Body of pancreas (tissue), 4 donors: ENCODE measurements at places on chromosomes 12 and 14. TPM values are rescaled to one million over a fixed set of nuclear protein-coding genes. Genes with fewer than 3 reads are reported as not detected.

NGB gene
- total RNA-seq: not detected

TCL1B gene
- total RNA-seq: not detected

MANSC4 gene
- total RNA-seq: not detected

SERPINA9 gene
- total RNA-seq: not detected

PROX2 gene
- 0.52 TPM for total RNA-seq

NKX2-1 gene
- total RNA-seq: not detected

CARMIL3 gene
- total RNA-seq: 0.78 TPM

CLEC14A gene
- 9.9 TPM for total RNA-seq

HOXC5 gene
- total RNA-seq: not detected

OR11G2 gene
- total RNA-seq: not detected

KCNH3 gene
- 1.6 TPM for total RNA-seq

BHLHE41 gene
- 4.6 TPM for total RNA-seq

RNASE7 gene
- total RNA-seq: 1.0 TPM

ISCU gene
- total RNA-seq: 160 TPM

DNA sequence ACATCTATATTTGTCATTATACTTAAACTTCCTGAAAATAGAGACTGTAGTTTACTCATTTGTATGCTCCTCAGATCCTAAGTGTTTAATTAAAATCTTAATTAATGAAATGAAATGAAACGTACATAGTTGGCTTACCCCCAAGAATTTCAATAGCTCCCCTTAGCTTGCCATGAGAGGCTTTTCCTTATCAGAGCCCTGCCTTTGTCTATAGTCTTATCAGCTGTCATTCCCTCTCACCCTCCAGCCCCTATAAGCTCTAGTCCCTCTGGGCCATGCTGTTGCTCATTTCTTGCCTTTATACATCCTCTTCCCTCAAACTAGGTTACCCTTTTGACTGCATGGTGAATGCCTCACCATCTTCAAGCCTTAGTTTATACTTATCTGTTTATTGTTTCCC, 1.1 kb upstream of the RTRAF start:
- no peak for DNase-seq

DNA sequence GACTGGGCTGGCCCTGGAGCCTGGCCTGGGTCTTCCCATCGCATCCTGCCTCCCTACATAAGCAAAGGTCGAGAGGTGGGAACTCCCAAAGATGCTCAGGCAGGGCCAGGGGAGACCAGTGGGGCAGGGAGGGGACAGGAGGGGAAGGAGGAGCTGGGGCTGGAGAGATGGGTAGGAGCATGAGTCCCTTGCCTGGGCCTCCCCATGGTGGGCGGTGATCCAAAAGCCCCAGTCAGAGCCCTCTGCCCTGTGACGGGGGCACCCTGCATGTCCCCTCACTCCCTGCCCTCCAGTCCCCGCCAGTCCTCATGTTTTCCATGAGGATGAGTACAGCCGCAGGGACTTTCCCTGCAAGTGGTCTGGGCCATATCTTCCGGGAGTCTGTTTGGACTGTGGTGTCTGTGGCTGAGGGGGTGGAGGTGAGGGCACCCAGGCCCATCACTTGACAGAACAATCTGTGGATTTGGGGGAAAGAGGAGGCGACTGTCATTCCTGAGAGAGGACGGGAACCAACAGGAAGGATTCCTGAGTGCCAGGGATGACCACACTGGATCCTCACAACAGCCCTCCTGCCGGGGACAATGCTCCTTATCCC, 9.3 kb downstream of the BDKRB2 start:
- DNase-seq: no peak

GRCh38 chr14:59229653-59230406, 41.4 kb downstream of the DAAM1 start:
- DNase-seq: no peak

GRCh38 chr12:106239241-106239950, 8.4 kb downstream of the CKAP4 start:
- no peak for DNase-seq

GRCh38 chr12:30694412-30695198, 1.1 kb downstream of the IPO8 start:
- peak; percentile 70 for DNase-seq

DNA sequence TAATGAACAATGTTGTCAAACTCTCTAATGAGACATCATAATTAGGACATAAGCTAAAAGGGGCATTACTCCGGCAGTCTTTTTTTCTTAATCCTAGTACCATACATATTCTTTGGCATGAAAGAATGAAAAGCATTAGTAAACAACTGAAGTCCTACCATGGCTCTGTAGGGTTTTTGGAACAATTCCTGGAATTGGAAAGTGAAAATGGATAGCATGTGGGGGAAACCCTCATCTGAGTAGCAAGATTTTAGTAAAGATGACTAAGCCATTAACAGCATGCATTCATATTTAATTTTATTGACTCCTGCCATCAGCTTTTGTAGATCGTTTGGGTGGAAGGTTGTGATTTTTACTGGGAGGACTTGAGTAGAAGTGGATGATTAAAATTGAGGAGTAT, 216.2 kb upstream of the PDZRN4 start:
- no peak for DNase-seq

- DNase-seq: no peak
These were observed 31.0 kb downstream of the ITGA7 start for GRCh38 chr12:55676707-55677106.

DNA sequence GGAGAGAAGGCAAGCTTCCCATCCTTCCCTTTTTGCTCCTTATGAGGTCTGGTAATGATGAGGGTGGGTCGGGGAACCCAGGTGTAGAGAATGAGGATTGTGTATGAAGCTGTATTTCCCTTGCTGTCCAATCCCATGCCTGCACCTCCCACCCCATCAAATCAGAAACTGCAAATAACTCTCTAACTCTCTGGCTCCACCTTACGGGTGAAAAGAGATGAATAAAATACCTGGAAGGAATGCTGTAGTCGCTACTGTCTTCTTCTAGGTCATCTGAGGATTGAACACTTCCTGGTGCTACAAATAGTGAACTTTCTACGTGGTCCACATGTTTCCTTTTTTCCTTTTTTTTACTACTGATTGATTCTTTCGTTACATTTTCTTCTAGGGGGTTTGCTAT, 38.9 kb upstream of the DICER1 start:
- no peak for DNase-seq

- no peak for DNase-seq
These were observed 450 bp downstream of the SINHCAF start for GRCh38 chr12:31325524-31325875.

GRCh38 chr12:108568338-108569154, 6.2 kb downstream of the ISCU start:
- no peak for DNase-seq

DNA sequence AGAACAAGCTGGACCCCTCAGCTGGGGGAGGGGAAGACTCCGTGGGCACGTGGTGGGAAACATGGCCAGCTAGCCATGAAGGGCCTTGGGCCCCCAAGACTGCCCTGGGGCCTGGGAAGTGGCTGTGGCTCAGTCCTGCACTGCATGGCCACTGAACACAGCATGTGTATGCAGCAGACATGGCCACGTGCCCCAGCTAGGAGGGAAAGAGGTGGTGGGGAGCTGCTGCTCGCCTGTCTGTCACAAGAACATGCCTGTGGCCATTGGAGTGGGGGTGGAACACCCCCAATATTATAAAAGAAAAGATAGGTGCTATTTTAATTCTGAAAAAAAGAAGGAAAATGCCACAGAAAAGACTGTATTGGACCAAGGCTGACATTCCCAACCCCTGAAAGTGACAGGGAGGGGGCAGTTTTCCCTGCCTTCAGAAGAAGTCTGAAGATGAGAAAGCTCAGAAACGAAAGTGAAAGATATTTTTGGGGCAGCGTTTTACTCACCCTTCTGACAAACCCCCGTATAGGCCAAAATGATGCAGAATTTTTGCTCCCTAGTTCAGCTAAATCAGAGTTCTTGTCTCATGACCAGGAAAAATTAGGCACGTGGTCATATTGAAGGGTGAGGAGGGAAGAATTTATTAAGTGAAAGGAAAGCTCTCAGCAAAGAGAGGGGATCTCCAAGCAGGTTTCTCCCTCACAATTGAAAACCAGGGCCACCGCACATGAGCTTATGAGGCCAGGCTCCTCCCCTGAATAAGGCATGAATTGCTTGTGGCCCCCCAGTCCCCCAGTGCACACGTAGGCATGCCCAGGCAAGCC, 35.2 kb upstream of the PCNX1 start:
- DNase-seq: no peak

- no peak for DNase-seq
These were observed 61.6 kb downstream of the SERPINA3 start for GRCh38 chr14:94673781-94674231.

GRCh38 chr12:96051756-96052485, 16.5 kb upstream of the LTA4H start:
- no peak for DNase-seq

DNA sequence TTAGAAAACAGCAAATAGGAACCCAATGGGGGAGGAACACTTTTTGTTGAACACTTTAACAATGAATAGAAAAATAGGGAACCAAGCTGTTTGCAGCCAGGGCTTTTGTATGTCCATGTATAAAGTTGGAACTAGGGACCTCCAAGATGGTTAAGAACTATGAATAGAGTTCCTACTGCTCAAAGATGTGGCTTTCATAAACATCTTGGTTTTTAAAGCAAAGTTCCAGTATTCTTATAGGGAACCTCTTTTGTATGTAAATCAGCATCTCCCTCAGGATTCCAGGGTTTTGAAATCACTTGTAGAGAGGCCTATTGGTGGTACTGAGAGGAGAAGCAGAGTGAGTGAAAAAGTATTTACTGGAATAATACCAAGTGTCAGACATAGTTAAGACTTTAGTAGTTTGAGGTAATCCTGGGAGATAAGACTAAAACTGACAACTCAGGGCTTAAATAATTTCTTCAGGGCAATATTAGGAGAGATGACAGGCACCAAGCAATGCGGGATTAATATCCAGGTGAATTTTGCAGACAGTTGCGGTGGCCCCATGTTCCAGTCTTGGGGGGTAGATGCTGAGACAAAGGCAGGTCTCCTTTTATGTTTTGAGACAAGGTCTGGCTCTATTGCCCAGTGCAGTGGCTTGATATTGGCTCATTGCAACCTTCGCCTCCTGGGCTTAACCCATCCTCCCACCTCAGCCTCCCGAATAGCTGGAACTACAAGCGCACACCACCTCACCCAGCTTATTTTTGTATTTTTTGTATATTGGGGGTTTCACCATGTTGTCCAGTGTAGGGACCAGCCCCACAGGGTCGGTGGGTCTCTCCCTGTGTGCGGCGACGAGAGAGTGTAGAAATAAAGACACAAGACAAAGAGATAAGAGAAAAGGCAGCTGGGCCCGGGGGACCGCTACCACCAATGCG, 10.4 kb upstream of the EID3 start:
- no peak for DNase-seq

GRCh38 chr14:38735005-38735404, 368.0 kb downstream of the SEC23A start:
- DNase-seq: no peak

- no peak for DNase-seq
These were observed 35.8 kb upstream of the PRKAB1 start for GRCh38 chr12:119631930-119632678.

GRCh38 chr12:7369274-7369729, 65.4 kb downstream of the ACSM4 start:
- no peak for DNase-seq

- no peak for DNase-seq
These were observed 9.9 kb downstream of the RNASE9 start for GRCh38 chr14:20550926-20551325.

DNA sequence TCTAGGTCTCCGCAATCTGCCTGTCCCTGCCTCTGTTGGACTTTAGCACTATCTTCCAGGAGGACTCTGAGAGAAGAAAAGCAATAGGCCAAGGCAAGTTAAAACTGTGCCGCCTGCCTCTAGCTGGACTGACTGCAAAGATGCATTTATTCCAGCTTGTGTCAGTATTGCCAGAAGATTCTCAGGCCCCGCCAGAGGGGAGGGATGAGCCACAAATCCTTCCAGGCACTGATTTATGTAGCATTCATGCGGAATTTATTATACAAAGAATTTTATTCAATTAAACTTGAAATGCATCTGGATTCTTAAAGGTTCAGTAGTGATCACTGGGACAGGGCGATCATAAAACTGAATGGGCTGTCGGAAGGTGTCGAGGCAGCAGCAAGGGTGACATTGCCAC, 19.8 kb downstream of the MMAB start:
- DNase-seq: no peak

DNA sequence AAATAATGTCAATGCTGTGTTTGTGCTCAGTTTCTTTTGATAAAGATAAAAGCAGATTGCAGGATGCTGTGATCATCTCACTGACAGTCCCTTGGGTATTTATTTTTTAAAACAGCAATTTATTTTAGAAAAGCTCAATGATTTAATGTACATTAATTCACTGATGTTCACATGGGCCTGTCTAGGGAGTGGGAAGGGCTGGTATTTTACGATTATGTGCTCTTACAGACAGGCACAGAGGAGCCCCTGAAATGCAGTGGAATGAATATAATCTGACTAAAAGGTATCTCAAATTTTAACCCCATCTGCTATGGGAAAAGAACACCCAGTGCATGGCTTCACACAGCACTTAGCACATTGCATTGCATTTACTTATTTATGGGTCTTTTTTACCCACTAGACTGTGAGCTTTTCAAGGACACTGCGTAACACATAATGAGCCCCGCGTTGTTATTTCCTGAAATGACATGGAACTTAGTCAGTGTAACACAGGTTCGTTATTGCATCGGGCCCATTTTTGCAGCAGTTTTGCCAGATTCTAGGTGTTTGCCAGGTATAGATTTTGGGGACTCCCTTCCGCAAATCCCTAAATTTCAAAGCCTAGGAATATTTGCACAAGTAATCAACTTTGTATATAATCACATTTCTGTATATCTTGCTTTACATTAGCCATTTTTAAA, 425.3 kb upstream of the FBXO33 start:
- DNase-seq: no peak

DNA sequence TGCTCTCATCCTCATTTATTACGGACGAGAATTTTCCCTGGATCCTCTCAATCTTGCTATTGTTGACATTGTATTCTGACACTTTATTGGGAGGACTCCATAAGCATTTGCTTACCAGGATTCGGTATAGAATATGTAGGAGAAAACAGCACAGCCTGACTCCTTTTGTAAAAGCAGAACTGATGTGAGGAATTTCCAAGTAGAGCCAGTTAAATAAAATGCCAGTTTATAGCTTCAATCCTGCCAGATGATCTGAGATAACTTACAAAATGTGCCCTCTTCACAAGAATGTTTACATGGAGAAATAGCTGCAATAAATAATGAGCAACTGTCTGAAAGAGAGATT, 332.9 kb upstream of the PRICKLE1 start:
- DNase-seq: no peak

- no peak for DNase-seq
These were observed 106.8 kb downstream of the NUAK1 start for GRCh38 chr12:106031761-106032622.

- peak; percentile 9 for DNase-seq
These were observed 52.4 kb downstream of the BRMS1L start for GRCh38 chr14:35878272-35879150.

- no peak for DNase-seq
These were observed 70.7 kb downstream of the SUSD6 start for GRCh38 chr14:69682136-69682535.

- DNase-seq: no peak
These were observed 15.4 kb downstream of the CLMN start for GRCh38 chr14:95304342-95304741.

GRCh38 chr12:47408171-47408871, 297.5 kb downstream of the RPAP3 start:
- peak; percentile 48 for DNase-seq
